ENCODE measurements at places on chromosomes 7 and 10. TPM values are rescaled to one million over a fixed set of nuclear protein-coding genes. Genes with fewer than 3 reads are reported as not detected.

Gene C10orf62
- polyA plus RNA-seq = 0.45 TPM

Gene CFAP69
- polyA plus RNA-seq = 19.5 TPM

Gene GRID2IP
- polyA plus RNA-seq = 0.70 TPM

Gene BAIAP2L1
- 13.1 TPM for polyA plus RNA-seq

Gene UPK3B
- 4.7 TPM for polyA plus RNA-seq

Gene PLEKHA8
- 17.8 TPM for polyA plus RNA-seq

Gene NRG3
- polyA plus RNA-seq = 3.9 TPM

Gene FIGNL1
- 28.3 TPM for polyA plus RNA-seq

Gene TMEM213
- polyA plus RNA-seq = 43.3 TPM

Gene HOXA5
- polyA plus RNA-seq = 77.9 TPM

Gene EIF4EBP2
- 58.8 TPM for polyA plus RNA-seq

Gene TAS2R41
- polyA plus RNA-seq = not detected

Gene ZNF518A
- 28.3 TPM for polyA plus RNA-seq

Gene CLRN3
- 14.4 TPM for polyA plus RNA-seq

Gene HTRA1
- polyA plus RNA-seq = 176 TPM

Gene TSPAN15
- polyA plus RNA-seq = 63.7 TPM

Gene TMEM176B
- 63.4 TPM for polyA plus RNA-seq

Gene GIMAP8
- polyA plus RNA-seq = 4.1 TPM

Gene SFXN2
- polyA plus RNA-seq = 62.0 TPM

Gene SIRT1
- polyA plus RNA-seq = 42.9 TPM

Gene AHR
- polyA plus RNA-seq = 52.0 TPM

Gene ELMO1
- polyA plus RNA-seq = 15.0 TPM

GRCh38 chr7:18425227-18425626 is 70.3 kb upstream of the HDAC9 start:
- no peak for DNase-seq

DNA sequence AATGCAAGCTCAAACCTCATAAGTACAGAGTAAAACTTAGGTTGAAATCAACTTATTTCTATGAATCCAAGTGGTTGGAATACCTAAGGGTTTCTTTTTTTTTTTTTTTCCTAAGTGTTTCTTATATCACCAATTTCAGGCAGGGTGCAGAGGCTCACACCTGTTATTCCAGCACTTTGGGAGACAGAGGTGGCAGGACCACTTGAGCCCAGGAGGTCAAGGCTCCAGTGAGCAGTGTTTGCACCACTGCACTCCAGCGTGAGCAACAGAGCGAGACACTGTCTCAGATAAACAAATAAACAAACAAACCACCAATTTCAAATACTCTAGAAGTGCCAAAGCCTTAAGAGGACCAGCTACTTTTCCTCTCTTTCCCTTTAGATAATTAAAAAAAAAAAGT is 39.2 kb upstream of the SPOCK2 start:
- no peak for DNase-seq

GRCh38 chr7:24422441-24423010 is 138.5 kb downstream of the NPY start:
- DNase-seq = no peak

DNA sequence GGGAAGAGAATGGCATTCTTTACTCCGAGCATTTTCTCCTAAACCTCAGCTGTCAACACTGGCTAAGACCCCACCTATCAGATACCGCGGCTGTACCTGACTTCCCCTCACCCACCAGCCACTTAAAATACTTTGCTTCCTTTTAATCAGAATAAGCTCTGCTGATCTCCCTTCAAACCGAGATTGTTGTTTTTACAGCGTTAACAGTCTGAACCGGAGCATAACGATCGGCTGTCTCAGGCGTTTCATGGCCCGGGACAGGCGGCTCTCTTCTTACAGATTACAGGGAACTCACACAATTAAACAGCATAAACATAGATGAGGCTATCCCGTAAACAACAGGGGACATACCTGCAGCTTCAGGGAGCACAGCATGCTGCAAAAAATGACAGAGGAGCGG is 174.3 kb upstream of the RNF32 start:
- DNase-seq = no peak

DNA sequence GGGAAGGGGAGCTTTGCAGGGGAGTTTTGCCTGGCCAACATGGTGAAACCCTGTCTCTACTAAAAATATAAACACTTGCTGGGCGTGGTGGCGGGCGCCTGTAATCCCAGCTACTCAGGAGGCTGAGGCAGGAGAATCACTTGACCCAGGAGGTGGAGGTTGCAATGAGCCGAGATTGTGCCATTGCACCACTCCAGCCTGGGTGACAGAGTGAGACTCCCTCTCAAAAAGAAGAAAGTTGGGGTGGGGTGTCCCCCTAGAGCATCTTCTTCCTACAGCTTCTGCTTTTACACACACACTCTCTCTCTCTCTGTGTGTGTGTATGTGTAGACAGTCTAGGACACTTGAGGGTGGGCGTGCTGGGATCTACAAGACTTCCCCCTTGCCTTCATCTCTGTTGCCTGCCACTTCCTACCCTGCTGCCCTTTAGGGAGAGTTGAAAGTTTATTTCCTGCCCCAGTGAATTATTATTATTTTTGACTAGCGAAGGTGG is 21.7 kb downstream of the PLAU start:
- DNase-seq = no peak

GRCh38 chr7:17902599-17902998 is 37.7 kb downstream of the SNX13 start:
- no peak for DNase-seq

DNA sequence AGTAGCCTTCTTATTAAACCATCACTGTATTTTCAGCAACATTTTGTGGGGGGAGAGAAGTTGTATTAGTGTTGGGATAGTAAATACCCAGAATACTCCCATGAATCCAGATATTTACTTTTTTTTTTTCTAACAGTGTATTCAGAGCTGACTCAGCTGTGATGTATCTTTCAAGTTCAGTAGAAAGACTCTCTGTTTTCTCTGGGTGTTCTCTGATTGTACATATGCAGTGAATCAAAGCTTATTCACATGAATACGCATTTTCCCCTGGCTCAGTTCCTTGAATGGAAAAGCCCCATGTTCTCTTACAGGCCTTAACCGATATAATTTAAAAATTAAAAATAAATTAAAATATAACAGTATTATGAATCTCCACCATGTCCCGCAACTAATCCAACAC is 1.3 kb downstream of the TFPI2 start:
- DNase-seq = no peak

DNA sequence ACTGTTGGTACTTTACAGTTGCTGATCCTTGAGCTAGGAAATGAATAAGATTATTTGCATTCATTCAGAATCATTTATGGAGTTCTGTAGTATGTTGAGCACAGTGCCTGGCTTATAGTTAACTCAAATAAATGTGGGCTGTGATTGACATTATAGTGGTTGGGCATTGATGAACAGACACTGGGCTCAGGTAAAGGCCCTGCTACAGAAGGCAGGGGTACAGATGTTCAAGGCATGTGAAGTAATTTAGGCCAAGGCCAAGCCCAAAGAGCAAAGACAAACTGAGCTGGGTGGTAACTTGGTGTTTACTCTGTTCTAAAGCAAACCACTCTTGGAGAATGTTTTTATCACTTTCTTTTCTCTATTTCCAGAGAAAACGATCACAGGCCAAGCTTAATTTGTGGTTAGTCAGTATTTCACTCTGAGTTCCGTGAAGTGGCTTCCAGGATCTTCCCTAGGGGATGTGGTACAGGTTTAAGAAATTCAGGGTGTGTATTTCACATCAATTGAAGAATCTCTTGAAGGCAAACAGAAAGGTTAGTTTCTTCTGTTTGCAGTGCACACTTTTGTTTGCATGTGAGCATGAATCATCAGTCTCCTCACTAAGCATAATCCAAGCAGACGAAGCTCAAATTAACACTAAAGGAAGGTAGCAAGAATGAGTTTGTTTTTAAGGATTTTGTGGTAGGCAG is 113.9 kb upstream of the PRR15 start:
- DNase-seq = no peak

GRCh38 chr10:21746118-21746517 is 212.1 kb downstream of the MLLT10 start:
- no peak for DNase-seq

DNA sequence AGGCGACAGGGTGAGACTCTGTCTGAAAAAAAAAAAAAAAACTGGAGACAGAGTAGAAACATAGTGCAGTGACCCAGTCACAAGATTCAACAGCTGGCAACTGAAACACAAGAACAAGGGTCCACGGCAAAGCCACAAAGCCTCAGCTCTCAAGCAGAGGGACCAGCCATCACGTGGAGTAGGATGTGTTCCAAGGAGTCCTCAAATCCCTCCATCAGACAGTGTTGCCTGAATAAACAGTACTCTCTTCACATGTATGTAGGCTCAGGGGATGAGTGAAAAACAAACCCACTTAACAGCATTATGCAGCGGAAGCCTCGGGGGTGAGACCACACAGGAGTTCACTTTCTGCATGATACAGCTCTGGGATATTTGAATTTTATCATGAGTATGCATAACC is 62.0 kb downstream of the SLIT1 start:
- no peak for DNase-seq

DNA sequence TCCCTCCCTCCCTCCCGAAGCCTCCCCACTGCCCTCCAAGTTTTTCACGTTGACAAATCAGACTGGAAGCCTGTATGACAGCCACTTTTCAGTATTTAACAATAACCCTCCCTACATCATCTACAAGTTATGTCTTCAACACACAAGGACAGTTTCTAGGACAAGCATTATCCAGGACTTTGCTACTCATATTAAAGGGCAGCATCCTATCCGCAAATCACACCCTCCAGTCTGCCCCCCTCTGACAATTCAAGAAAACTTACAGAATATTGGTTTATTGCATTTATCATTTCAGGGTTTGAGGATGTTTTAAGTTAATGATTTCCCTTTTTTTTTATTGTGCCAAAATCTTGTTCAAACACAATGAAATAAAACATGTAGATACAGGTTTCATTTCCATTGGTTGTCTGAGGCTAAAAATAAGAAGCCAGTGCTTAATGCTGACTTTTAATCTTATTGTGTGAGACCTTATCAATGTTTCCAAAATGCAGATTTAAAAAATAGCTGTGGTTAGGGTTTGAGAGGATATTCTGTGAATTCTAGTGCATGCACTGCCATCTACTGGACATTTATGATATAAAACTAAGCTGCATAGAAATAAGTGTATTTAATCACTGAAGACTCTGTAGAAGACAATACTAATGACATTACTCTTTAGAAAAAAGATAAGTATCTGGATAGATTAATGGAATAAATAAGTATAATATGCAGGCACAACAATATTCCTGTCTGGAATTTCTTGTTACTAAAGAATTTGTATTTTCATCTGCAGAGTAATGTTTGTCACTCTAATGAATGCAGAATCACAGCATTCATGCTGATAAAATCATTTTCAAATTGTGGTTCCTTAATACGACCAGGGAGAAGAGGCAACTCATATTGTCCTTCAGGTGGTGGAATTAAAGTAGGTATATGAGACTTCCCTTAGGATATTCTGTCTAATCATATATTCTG is 64.1 kb downstream of the CAV1 start:
- DNase-seq = peak; percentile 29

GRCh38 chr10:62617652-62618051 is 186.9 kb upstream of the ADO start:
- no peak for DNase-seq

DNA sequence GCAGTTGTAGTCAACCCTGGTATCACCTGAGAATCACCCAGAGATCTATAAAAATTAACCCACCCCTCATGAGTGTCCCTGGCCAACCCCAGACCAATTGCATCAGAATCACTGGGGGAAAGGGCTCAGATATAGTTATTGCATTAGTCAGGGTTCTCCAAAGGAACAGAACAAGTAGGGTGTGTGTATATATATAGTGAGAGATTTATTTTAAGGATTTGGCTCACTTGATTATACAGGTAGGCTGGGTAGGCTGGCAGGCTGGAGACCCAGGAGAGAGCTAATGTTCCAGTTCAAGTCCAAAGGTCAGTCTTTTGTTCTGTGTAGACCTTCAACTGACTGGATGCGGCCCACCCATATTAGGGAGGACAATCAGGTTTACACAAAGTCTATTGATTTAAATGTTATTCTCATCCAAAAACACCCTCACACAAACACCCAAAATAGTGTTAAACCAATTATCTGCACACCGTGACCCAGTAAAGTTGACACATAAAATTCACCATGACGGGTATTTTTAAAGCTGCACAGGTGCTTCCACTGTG is 372.9 kb upstream of the NFE2L3 start:
- no peak for DNase-seq

- no peak for DNase-seq
These were observed 3.8 kb downstream of the PTER start for GRCh38 chr10:16440396-16441133.

DNA sequence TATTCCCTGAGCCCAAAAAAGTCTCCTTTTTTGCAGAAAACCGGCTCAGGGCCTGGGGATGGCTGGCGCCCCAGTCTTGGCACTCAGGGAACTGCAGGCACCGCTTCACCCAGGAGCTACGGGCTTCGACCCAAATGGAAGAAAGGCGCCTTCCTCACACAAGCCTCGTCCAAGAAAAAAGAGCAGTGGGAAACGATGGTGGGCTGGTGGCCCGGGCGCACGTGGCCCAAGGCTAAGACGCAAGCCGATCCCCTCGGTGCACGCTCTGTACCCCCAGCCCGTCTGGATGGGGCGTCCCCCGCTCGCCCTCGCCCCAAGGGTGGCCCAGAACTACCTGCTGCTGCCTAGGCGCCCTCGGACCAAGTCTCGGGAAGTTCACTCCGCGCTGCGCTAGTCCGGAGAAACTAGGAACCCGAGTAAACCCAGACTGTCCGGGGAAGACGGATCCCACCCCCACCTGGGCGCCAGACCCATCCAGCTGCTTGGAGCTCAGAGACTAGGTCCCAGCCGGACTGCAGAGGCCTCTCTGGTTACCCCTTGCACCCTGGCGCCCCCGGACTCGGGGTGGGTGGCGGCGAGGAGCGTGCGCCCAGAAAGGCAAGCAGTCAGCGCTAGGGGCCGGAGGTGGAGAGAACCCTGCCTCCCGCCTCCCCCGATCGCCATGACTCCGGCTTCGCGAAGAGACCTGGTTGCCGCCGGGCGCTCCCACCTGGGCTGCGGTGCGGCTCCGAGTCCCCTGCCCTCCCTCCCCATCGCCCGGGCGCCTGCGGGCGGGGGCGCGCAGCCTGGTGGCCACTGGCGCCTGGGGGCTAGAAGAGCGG is 76.4 kb downstream of the CALN1 start:
- no peak for DNase-seq

- DNase-seq = no peak
These were observed 12.5 kb upstream of the AKR1E2 start for GRCh38 chr10:4813496-4813895.

DNA sequence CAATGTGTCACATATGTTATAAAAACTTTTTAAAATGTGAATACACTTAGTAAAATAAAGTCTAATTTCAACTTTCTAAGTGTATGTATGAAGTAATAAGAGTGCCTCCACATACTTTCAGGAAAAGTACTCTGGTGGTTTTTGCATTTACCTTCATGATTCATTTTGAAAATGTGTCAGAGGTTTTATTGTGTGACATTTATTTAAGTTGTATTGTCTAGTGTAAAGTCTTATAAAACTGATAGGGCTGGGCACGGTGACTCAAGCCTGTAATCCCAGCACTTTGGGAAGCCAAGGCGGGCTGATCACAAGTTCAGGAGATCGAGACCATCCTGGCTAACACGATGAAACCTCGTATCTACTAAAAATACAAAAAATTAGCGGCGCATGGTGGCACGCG is 226.5 kb downstream of the ITGB1 start:
- DNase-seq = no peak
